Activated naive CD4-positive, alpha-beta T cell treated with anti-CD3 and anti-CD28 coated beads for 36 hours (primary cell): ENCODE measurements at places on chromosomes 2 and 18.

DNA sequence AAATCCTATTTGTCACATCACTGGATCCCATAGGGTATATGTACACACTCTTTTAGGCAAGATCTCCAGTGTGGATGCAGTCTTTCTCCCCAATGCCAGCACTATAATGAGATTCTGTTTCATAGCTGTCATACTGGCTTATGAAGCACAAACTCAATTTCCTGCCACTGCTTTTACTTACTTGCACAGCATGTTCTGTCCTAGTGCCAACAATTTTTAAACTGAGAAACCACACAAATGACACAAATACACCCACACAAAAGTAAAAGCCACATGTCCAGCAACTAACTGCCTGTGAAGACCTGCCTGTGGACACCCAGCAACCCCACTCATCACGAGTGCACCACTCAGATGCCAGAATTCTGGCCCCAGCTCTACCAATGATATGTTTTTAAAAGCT lies 29.6 kb upstream of the RNU4ATAC start:
- DNase-seq: no peak

- DNase-seq: no peak
Measured at GRCh38 chr18:79556829-79557585, 122.6 kb upstream of the CTDP1 start.

DNA sequence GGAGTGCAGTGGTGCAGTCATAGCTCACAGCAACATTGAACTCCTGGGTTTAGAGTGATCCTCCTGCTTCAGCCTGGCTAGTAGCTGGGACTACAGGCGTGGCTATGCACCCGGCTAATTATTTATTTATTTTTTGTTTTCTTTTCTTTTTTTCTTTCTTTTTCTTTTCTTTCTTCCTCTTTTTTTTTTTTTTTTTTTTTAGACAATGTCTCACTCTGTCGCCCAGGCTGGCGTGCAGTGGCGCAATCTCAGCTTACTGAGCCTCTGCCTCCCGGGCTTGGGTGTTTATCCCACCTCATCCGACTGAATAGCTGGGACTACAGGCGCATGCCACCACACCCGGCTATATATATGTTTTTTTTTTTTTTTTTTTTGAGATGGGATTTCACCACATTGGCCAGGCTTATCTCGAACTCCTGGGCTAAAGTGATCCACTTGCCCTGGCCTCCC lies 1.4 kb upstream of the ANXA4 start:
- no peak for DNase-seq

- DNase-seq: peak; percentile 46
Measured at GRCh38 chr2:96143848-96144480, 1.3 kb downstream of the DUSP2 start.

DNA sequence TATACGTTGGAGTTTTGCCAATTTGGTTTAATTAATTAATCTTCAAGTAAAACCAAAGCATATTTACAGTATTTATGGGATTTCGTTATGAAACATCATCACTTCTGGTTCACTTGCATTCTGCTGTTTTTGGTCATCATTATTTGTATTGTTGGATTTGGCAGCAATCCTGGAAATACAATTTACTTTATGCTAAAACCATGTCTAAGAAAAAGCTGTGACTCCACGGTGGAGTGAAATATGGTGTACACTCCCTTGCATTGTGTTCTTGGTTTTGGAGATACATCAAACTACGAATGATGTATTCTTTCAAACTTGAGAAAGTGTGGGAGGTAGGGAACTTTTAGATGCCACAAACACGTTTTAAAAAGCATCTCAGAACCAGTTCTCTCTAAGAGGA lies 106.4 kb downstream of the CTAGE1 start:
- DNase-seq: no peak

GRCh38 chr2:65300761-65301711 lies 73.4 kb downstream of the ACTR2 start:
- peak; percentile 85 for DNase-seq

GRCh38 chr2:118750959-118751565 lies 96.4 kb downstream of the EN1 start:
- no peak for DNase-seq

- DNase-seq: no peak
Measured at GRCh38 chr2:80168037-80168436, 136.5 kb downstream of the LRRTM1 start.

DNA sequence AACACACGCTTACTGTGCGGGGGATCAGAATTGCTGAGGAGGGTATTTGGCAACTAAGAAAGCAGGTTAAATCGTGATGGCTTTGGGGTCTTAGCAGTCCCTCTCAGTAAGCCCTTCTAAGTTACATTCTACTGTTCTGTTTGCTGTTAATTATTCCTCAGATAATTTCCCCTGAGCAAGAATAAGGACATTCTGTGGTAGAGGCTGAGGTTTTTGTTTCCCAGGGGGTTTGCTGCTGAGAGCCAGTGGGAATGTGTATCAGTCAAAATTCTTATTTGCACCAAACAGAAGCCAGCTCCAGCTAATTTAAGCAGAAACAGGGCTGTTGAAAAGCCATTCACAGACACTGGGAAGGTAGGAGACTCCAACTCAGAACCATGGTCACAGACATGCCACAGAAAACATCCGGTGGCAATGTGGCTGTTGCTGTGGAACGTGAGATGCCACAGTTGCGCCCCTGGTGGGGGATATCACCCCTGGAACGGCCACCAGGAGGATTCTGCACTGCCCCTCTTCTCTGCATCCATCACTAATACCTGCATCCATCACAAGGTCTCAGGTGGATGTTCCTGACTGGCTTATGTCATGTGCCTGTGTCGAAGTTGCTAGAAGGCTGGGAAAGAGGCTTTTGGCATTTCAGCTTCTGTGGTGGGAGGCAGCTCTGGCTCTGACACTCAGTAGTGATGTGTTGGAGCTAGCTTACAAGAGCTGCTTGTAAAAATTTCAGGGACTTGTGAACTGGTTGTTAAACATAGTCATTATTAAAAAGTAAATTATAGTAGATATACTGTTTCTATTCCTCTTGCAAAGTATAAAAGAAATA lies 23.2 kb downstream of the SLC4A3 start:
- DNase-seq: no peak

GRCh38 chr2:216030216-216030615 lies 16.9 kb upstream of the MREG start:
- DNase-seq: no peak

- peak; percentile 30 for DNase-seq
Measured at GRCh38 chr2:148023861-148024260, 3.0 kb downstream of the MBD5 start.

DNA sequence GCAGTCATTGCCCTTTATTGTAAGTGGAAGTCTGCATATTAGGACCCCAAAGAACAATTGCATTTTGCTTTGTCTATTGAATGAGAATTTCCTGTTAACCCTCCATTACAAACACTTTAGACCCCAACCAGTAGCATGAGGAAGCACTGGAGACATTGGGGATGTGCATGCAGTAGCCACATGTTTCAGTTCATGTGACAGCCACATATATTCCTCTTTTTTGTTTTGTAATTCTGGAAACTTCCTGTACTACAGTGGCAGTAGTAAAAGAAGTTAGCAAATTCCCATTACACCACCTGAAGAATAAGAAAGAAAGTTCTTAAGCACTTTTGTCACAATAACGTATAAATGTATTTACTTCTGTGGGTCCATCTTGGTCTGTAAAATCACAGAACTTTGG lies 281.1 kb upstream of the SLC14A2 start:
- DNase-seq: no peak
